Esophagus muscularis mucosa (tissue), 4 donors: ENCODE measurements at places on chromosomes 11 and 22. TPM values are rescaled to one million over a fixed set of nuclear protein-coding genes. Genes with fewer than 3 reads are reported as not detected.

Gene OR4P4
- total RNA-seq: not detected

GRCh38 chr22:29458551-29458950 lies 20.2 kb downstream of the RFPL1 start:
- no peak for DNase-seq
- H3K27ac ChIP-seq: no peak overlapping the region
- H3K4me1 ChIP-seq: peaks cover 3% of the 10 kb centered on the region
- H3K36me3 ChIP-seq: no peaks in the 10 kb centered on the region
- no peaks in the 10 kb centered on the region for H3K27me3 ChIP-seq

Gene OR51E2
- total RNA-seq: under 0.01 TPM

DNA sequence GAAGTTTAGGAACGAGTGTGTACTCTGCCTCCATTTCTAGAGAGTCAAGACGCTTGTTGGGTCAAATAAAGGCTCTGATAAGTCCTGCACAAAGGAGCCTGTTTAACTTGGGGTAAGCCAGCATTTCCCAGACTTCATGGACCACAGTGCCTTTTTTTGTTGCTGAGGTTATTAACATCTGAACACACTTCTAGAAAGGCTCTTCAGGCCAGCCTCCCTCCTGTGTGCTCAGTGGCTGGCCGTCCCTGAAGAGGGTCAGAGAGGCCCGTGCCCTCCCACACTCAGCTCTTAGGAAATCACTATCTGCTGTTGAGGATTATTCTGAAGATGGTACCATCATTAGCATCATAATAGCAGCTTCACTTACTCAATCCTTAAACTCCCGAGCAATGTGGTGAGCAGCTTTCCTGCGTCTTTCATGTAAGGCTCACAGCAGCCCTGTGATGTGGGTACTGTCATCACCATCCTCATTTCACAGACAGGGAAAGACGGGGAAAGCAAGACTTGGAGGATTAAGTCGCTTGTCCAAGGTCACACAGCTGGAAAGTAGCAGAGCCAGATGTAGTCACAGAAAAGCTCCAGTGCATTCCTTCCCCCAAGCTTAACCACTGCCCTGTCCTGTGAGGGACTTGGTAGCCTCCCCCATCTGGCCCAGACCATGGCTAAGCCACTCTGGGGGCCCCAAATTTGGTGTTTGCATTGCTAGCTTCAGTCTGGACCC lies 71.3 kb downstream of the TSPAN18 start:
- peak overlapping the region; percentile 60 for H3K27ac ChIP-seq
- DNase-seq: no peak
- no peak overlapping the region for H3K4me3 ChIP-seq
- H3K4me1 ChIP-seq: peaks cover 56% of the 10 kb centered on the region
- H3K36me3 ChIP-seq: no peaks in the 10 kb centered on the region

- no peaks in the 10 kb centered on the region for H3K27me3 ChIP-seq
- peak; percentile 91 for DNase-seq
- H3K4me1 ChIP-seq: peaks cover 10% of the 10 kb centered on the region
- H3K36me3 ChIP-seq: no peaks in the 10 kb centered on the region
These were observed 245.6 kb downstream of the BLID start for GRCh38 chr11:121870206-121871045.

Gene SLC5A1
- total RNA-seq: not detected

GRCh38 chr22:43843783-43844530 lies 18.4 kb downstream of the SULT4A1 start:
- no peaks in the 10 kb centered on the region for H3K27me3 ChIP-seq
- H3K4me1 ChIP-seq: no peaks in the 10 kb centered on the region
- no peak overlapping the region for H3K27ac ChIP-seq

GRCh38 chr11:45638051-45638450 lies 27.4 kb downstream of the CHST1 start:
- no peak overlapping the region for H3K27ac ChIP-seq
- H3K4me1 ChIP-seq: no peaks in the 10 kb centered on the region
- DNase-seq: no peak
- H3K4me3 ChIP-seq: no peak overlapping the region

DNA sequence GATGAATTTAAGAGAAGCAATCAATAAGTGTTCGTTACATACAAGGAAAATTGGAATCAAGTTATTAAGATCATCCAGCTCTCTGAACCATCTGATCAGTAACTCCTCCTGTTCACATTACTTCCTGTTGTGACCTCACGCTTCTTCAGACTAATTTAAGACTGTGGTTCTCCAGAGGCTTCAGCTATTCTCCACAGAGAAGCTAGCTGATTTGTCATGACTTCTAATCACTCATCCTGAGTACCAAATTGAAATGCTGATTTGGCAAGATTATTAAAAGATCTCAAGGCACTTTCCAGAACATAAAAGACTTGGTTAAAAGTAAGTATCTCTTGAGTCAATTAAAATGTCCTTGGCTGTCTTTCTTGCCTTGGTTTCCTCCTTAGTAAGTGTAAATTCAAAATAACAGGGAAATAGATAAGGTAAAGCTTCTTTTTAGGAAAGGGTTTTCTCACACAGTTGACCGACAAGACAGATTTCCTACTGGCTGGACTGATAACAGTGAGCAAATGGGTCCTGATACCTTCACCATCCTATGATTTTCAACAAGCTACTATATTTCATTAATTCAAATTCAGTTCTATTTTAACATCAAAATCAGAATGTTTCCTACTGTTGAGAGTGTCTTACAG lies 38.5 kb downstream of the GAB2 start:
- no peaks in the 10 kb centered on the region for H3K27me3 ChIP-seq
- no peak overlapping the region for H3K4me3 ChIP-seq
- no peak for DNase-seq
- no peaks in the 10 kb centered on the region for H3K36me3 ChIP-seq
